Epithelial cell of prostate (primary cell): ENCODE measurements at places on chromosomes 3 and 15.

GRCh38 chr3:56788521-56788920 lies 13.2 kb downstream of the ARHGEF3 start:
- DNase-seq, result no peak

GRCh38 chr3:14803101-14803980 lies 15.4 kb upstream of the FGD5 start:
- DNase-seq, result no peak

DNA sequence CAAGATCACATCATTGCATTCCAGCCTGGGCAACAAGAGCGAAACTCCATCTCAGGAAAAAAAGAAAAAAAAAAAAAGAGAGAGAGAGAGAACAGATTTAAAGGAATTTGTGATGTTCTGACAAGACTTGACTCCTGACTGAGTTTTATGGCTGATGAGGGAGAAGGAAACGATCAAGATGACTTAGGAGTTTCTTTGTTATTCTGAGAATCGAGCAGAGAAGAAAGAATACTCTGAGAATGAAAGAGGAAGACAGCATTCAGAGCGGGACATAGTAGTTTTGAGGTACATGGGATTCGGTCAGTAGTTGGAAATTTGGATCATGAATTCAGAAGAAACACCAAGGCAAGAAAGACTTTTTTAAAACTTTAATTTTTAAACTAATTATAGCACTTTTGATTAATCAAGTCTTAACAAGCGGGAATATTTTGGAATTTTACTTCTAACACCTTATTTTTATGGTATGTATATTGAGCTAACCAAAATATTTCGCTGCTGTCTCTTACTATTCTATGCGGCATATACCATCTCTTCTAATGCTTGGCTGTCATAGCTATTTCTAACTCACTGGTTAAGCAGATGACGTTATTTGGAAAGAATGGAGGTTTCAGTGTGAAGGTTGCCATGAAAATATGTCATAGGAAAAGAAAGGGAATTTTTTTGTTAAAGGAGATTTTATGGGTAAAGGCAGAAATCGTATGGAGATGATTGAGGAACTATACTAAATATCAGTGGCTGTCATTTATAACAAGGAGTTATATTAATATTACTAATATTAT lies 644.1 kb downstream of the RBMS3 start:
- DNase-seq, result no peak

- DNase-seq, result no peak
Observed at GRCh38 chr15:75738014-75738646, 25.5 kb upstream of the CSPG4 start.

DNA sequence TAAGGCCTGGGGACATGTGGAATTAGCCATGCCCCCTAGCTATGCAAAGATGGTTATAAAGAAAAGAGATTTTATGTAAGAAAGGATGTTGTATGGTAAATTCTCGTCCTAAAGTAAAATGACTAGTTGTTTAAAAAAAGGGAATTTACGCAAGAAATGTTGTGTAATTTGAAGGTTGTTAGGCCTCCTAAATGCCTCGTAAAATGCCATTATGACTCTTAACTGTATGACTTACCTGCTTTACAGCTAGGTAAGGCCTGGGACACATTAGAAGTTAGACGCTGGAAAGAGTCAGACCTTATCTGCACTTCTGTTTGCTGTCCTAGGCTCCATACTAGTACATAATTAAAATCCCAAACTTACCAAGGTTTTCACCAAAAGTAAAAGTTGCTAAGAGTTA lies 17.5 kb upstream of the HHATL start:
- DNase-seq, result no peak
